ENCODE measurements at places on chromosomes 4 and X.

- no peak for DNase-seq
These were observed 93.0 kb downstream of the SPIN4 start for GRCh38 chrX:63258144-63258543.

GRCh38 chr4:86970447-86971354, 35.9 kb downstream of the AFF1 start:
- DNase-seq, result no peak

- DNase-seq, result no peak
These were observed 70.2 kb downstream of the SLC34A2 start for GRCh38 chr4:25725870-25726269.

DNA sequence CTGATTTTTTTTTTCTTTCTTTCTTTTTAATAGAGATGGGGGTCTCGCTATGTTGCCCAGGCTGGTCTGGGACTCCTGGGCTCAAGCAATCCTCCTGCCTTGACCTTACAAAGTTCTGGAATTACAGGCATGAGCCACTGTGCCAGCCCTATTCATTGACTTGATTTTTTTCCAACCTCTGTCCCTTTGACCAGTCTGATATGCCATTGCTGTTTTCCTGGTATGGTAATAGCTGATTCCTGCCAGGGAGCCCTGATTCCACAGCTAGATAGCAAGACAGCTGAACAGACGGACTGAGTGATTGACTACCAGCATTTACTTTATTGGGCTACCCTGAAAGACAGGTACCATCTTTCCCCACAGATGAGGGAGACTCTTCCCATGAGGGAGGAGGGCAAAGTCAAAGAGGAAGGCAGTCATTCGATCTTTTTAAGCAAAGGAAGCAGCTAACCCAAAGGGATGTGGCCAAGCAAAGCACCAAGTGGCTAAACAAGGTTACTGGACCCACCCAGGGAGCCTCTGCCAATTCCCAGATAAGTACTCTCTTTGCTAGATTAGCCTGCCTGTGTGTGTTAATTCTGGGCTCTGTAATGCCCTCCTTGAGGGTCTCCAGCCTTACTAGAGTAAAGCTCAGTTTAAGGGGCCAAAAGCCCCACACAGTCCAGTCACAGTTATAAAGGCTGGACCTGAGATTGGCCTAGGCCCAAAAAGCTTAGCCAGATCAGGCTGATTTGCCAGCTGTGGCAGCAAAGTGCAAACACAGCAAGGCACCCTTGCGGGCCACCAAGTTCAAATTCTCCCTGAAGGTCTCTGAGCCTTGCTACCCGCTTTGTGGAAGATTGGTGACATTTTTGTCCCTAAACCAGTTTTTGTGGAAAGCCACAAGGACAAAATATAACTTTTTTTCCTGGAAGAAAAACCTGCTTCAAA, 192.4 kb upstream of the GPC4 start:
- DNase-seq, result no peak

DNA sequence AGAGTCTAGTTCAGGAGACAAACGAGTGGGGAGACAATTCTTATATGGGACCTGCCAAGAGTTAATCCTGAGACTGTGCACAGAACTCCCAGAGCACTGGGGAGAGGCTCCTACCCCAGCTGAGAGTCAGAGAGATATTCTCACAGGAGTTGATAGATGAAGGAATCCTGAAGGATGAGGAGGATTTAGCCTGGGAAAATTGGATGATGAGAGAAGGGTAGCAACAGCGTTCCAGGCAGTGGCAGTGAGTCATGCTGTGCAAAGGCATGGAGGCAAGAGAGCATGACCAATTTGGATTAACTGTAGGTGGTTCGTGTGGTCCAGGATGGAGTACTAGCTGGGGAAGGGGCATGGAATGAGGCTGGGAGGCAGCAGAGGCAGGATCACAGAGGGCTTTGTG, 318.6 kb downstream of the LDB2 start:
- no peak for DNase-seq

DNA sequence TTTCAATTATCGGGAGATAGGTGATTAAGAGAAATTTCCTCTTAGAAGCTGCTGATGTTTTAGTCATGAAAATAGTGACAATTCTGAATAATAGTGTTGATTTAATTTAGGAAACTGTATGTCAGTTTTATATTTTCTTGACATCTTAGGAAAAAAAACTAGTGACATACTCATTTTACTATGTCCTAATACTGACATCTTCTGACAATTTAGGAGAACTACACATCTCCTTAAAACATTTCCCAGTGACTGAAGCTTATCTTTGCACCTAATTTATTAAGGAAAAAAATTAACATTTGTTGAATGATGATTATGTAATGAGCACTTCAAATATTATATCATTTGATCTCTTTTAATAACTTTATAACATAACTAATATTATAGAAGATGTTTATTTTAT, 42.0 kb upstream of the RBMXL3 start:
- DNase-seq, result no peak

DNA sequence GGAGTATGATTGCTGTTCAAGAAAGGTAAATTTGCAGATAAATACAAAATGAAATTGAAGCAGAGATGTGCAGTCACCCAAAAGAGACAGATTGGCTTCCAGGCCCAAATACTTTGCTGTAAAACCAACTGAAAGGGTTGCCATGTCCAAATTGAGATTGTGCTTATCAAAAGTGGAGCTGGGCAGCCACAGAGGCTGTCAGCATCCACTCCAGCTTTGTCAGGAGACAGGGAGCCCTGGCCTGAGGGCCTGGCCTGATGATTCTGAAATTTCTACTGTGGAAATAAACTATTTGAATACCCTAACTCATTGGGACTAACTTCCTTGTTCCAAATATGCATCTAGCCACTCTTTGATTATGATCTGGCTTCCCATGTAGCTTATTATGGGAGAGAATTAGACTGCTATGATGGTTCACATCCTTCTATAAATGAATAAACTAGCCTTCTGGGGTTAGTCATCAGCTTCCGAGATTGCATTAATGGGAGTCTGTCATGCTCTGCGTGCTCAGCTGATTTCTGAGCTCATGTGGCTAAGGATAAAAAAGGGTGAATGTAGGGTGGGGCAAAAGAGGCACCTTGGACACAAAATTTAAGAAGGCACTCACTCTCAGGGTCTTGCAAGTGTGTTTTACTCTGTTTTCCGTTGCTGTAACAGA, 48.2 kb downstream of the SLC34A2 start:
- no peak for DNase-seq

- DNase-seq, result no peak
These were observed 3.5 kb upstream of the HTR2C start for GRCh38 chrX:114580336-114580735.

DNA sequence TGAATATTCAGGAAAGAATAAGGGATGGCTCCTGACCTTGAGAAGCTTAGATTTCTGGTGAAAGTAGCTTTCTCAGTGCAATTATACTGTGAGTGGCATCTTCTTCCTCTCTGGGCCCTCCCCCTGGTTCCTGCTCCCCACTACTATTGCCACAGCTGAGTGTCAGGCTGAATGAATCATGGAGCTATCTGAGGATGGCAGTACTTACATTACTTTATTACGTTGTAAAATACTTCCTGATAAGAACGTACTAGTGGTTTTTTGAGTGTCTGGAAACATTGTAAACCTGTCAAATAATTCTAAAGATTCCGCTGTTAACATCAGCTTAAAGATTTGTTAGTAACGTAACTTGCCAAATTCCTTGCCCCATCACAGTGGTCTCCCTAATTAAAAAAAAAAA, 36.2 kb downstream of the ARHGAP10 start:
- DNase-seq, result no peak

Data from activated CD8-positive, alpha-beta memory T cell treated with anti-CD3 and anti-CD28 coated beads for 4 hours (primary cell).